ENCODE measurements at places on chromosomes 3 and 15.

GRCh38 chr3:70740071-70740470 lies 427.6 kb upstream of the MDFIC2 start:
- no peak for DNase-seq

DNA sequence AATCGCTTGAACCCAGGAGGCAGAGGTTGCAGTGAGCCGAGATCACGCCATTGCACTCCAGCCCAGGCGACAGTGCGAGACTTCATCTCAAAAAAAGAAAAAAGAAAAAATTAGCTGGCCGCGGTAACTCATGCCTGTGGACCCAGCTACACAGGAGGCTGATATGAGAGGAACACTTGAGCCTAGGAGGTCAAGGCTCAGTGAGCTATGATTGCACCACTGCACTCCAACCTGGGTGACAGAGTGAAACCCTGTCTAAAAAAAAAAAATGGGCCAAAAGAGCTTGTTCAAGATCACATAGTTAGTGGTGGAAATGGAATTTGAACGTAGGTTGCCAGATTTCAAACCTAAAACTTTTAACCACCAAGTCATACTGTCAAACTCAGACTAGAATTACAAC lies 46.2 kb upstream of the PPP4R2 start:
- DNase-seq, result no peak

DNA sequence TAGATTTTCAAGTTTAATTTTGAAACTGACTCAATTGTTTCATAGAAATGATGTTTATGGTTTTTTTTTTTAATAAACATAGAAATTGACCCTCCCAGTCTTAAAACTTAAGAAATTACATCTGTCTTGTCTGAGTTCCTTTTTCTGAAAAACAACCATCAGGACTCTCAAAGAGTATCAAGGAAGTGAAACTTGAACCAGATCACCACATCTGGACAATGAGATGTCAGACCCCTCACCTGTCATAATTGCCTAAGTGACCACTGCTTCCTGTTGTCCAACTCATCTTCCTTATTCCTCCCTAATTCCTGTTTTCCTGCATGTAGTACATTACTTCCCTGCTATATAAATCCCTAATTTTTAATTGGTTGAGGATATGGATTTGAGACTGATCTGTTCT lies 441.5 kb upstream of the ARHGEF26 start:
- no peak for DNase-seq

- no peak for DNase-seq
Observed at GRCh38 chr3:123750659-123751420, 133.3 kb downstream of the MYLK start.

DNA sequence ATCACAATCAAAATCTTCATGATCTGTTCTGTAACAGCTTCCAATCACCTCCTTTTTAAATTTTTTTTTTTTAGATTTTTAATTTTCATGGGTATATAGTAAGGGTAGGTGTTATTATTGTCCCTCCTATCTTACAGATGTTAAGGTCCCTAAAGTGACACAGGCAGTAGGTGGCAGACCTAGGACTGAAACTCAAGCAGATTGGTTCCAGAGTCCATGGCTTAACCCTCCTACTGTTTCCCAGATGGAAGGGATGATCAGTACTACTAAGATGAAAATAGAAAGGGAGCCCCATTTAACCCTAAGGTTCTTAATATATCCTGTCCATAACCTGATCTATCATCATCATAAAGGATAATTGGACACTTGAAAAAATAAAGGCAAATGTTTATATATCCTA lies 57.1 kb downstream of the CHAC1 start:
- DNase-seq, result no peak
